ENCODE measurements at places on chromosomes 7 and 10.

GRCh38 chr10:132076578-132077081 is 10.9 kb downstream of the JAKMIP3 start:
- no peak for DNase-seq

DNA sequence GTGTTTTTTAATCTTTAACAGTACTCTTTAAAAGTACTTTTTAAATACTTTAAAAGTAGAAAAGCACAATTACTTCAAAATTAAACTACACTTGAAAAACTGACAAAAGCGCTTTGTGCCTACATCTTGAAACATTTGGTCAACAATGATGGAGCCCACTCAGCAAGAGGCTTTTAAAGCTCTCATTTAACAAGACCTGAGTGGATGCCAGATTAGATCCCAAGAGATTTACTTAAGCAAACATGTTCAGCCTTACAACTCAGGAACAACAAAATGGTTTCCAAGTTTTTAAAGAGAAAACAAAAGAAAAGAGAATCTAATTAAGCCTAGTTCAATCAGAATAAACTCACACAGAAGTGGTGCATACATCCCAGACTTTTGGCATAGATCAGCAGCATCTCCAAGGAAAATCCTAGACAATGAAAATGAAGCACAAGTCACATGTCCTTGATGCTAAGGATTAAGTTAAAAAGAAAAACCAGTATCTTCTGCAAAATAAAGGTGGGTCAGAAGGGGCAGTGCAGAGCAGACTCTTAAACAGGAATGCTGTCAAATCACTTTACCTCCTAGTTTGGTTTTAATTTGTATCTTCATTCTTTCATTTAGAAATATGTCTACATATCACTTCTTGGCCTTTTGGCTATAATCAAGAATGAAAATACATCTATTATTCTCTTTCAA is 26.2 kb downstream of the HIBADH start:
- DNase-seq = no peak

- no peak for DNase-seq
These were observed 83.6 kb downstream of the KMT2E start for GRCh38 chr7:105097619-105098018.

- DNase-seq = no peak
These were observed 2.6 kb upstream of the MGAM2 start for GRCh38 chr7:142108728-142109505.

- no peak for DNase-seq
These were observed 209.3 kb upstream of the IMMP2L start for GRCh38 chr7:111771638-111772037.

DNA sequence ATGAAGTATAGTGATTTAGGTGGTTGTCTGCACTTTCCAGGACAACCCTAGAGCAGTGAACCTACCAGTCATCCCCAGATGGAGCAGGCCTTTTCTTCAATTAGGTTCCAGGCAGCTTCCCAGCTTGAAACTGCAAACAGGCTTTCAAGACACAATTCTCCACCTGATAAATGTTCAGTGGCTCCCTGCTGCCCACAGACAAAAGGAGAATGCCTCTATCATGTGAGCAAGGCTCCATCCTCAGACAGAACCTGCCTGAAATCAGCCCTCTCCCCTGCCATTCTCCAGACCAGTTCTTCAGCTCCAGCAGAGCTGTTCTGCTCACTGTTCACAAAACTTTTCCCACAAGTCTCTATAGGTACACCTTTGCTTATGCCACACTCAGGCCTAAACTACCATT is 22.1 kb downstream of the RELN start:
- DNase-seq = no peak

DNA sequence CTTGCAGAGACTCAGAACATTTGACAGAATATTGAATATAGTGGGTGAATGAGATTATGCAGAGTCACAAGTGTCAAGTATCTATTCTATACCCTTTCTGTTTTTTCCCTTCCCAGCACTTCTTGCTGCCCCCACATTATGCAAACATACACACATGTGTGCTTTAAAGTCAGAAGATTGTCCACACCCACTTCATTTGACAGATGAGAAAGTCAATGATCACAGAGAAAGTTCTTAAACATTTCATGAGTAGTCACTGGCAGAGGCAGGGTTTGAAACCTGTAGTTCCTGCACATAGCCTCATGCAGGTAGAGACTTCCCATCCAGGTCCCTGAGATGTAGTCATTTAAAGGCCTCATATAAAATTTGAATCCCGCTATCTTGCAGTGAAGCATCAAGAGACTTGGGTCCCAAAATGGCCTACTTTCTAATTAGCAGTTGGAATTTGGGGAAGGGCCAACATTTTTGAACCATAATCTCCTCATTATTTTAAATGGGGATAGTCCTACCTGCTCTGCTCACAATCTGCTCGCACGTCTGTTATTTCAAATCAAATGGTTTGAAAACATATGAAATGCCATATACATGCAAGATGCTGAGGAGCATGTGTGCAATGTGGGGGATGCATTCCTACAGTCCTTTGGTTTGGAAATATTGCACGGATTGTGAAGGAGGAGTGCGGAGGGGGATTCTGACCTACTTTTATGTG is 217.8 kb downstream of the STK31 start:
- no peak for DNase-seq

Data from immature natural killer cell (primary cell).